ENCODE measurements at places on chromosomes 5 and 9. TPM values are rescaled to one million over a fixed set of nuclear protein-coding genes. Genes with fewer than 3 reads are reported as not detected.

GRCh38 chr9:114203410-114204140 is 48.2 kb downstream of the COL27A1 start:
- no peak for DNase-seq

Gene CDC20B
- total RNA-seq: not detected

GRCh38 chr9:91445135-91445534 is 21.5 kb upstream of the NFIL3 start:
- DNase-seq: no peak

- DNase-seq: no peak
Observed at GRCh38 chr5:123450640-123451039, 27.4 kb upstream of the CEP120 start.

GRCh38 chr5:36422952-36423351 is 121.2 kb upstream of the RANBP3L start:
- DNase-seq: no peak

GRCh38 chr9:30584559-30584958 is 1799.9 kb upstream of the ACO1 start:
- no peak for DNase-seq

Gene HTR1A
- total RNA-seq: not detected

DNA sequence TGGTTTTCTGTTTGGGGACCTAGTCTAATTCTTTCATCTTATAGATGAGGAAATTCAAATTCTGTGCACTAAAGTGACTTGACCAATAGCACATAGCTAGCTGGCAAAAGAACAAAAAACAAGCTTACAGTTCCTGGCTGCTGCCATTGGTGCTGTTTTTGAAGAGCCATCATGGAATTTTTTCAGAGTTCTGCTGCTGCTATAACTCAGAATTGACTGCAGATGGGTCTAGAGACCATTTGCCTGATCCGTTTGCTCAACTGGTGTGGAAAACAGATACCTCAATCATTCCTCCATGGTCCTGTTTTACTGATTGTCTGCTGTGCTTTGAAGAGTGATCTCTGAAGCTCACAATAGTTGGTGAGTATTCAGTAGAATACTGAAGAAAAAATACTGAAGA is 15.2 kb downstream of the FBXL7 start:
- DNase-seq: no peak

Gene BARX1
- not detected for total RNA-seq

Gene C9orf50
- not detected for total RNA-seq

DNA sequence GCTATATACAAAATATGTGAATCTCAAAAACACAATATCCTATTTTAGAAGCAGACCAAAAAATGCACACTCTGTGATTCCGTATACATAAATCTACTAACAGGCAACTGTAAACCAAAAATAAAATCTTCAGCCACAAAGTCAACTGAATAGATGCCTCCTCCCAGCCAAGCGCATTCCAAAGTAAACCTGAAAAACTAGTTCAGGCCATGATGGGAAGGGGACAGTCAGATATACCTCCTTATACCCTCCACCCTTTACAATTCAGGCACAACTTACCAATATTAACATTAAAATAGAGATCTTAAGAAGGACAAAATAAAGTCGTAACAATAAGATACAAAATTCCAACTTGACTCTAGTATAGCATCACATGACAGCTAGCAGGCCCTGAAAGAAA is 1604.5 kb upstream of the NUDT12 start:
- no peak for DNase-seq

- DNase-seq: no peak
Observed at GRCh38 chr9:107389617-107390071, 99.9 kb downstream of the KLF4 start.

Gene BHMT2
- total RNA-seq: 60.6 TPM

- peak; percentile 53 for DNase-seq
Observed at GRCh38 chr9:36817160-36817834, 216.8 kb downstream of the PAX5 start.

- DNase-seq: no peak
Observed at GRCh38 chr5:108878756-108879155, 131.1 kb downstream of the FER start.

Gene TSLP
- total RNA-seq: 1.5 TPM

DNA sequence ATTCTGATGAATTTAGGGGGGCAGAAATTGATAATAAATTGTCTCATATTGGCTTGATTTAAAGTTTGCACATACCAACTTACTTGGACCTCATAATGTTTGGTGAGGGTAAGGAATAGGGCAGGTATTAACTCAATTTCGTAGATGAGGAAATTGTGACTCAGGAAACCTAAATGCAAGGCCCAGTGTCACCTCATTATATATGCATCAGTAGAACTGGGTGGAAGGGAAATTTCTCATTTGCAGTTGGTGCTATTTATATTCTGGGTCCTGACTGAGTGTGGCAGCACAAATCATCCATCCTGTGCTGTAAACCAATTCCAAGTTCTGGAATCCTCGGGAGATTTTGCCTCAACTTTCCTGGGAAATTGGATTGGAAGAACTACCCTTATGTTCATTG is 103.0 kb downstream of the SPATA31D1 start:
- DNase-seq: no peak

DNA sequence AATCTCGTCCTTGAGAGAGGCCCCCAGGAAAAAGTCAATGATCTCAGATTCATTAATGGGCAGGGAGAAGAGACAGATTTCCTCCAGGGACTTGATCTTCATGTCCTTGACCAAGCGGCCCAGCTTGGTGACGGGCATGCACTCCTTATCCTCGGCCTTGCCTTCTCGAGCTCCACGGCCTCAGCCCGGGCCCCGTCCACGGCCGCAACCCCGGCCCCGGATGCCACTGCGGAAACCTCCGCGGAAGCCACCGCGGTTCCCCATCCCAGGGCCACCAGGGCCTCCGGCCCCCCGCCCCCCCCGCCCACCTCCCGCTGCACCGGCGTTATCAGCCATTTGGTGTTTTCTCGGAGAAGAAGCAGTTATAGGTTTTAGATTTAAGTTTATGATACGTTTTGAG is 18.3 kb downstream of the INVS start:
- DNase-seq: no peak

DNA sequence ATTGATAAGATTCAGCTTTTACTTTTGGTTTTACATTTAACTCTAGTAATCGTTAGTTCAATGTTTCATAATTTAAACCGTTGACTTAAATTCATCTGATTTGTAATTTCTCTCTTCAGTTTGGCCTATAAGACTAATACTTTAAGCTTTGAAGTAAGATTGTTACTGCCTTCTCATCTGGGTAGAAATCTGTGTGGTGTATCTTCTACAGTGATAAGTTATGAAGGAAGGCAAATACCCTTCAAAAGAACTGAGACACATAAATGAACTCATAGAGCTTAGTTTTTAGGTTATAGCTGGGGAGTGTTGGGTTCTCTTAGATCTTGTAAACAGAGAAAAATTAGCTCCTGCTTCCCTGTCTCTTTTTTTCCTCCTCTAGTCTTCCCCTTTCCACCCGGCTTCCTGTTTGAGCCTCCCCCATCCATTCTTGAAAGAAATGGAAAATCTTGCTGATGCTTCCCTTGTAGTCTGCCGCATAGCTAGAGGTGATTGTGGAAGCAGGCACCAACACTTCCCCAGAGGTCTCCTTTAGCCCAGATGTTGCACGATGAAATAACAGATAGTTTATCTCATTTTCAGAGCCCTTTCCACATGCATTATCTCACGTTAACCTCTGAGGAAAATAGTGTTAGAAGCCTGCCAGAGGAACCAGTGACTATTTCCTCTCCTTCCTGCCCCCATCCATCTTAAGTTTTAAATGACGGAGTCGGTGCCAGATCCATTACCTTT is 2.0 kb upstream of the F2RL2 start:
- DNase-seq: no peak

GRCh38 chr9:93585695-93586094 is 9.3 kb downstream of the PHF2 start:
- DNase-seq: no peak

GRCh38 chr5:124176692-124177091 is 569.7 kb downstream of the ZNF608 start:
- DNase-seq: no peak

GRCh38 chr5:158525663-158526062 is 574.1 kb downstream of the EBF1 start:
- DNase-seq: no peak

Gene PCDHGB3
- total RNA-seq: 2.7 TPM

- no peak for DNase-seq
Observed at GRCh38 chr5:26205121-26205520, 833.3 kb downstream of the CDH9 start.

Data from mesenteric fat pad (tissue), 1 donor.